Uterus (tissue), 4 donors: ENCODE measurements at places on chromosomes 5 and 9. TPM values are rescaled to one million over a fixed set of nuclear protein-coding genes. Genes with fewer than 3 reads are reported as not detected.

DNA sequence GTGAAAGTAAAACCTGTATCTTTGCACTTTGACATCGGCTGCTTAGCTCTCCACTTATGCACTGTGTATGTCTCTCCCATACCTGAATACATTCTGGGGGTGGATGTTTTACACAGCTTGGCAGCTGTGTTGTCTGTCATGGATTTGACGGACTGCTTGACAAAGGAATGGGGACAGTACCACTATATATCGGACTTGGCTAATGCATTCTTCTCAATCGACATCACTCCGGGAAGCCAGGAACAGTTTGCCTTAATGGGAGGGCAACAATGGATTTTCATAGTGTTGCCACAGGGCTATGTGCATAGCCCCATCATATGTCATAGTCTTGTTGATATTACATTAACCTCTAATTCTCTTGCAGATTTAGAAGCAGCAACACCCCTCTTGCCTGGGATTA is 1008.3 kb downstream of the DNAH5 start:
- no peaks in the 10 kb centered on the region for H3K27me3 ChIP-seq
- no peaks in the 10 kb centered on the region for H3K4me1 ChIP-seq
- H3K4me3 ChIP-seq = no peak overlapping the region
- DNase-seq = no peak
- H3K27ac ChIP-seq = no peak overlapping the region

GRCh38 chr5:97874491-97874890 is 691.4 kb upstream of the RIOK2 start:
- no peak for DNase-seq
- no peaks in the 10 kb centered on the region for H3K27me3 ChIP-seq
- no peaks in the 10 kb centered on the region for H3K36me3 ChIP-seq
- H3K4me3 ChIP-seq = no peak overlapping the region
- no peaks in the 10 kb centered on the region for H3K4me1 ChIP-seq

GRCh38 chr5:172002310-172002709 is 4.1 kb downstream of the FBXW11 start:
- H3K27me3 ChIP-seq = no peaks in the 10 kb centered on the region
- no peak for DNase-seq
- no peaks in the 10 kb centered on the region for H3K4me1 ChIP-seq
- H3K4me3 ChIP-seq = no peak overlapping the region
- H3K36me3 ChIP-seq = no peaks in the 10 kb centered on the region

GRCh38 chr5:142692321-142692894 is 6.5 kb upstream of the FGF1 start:
- H3K27ac ChIP-seq = no peak overlapping the region
- no peaks in the 10 kb centered on the region for H3K27me3 ChIP-seq
- no peaks in the 10 kb centered on the region for H3K36me3 ChIP-seq

- no peak overlapping the region for H3K27ac ChIP-seq
- H3K4me3 ChIP-seq = no peak overlapping the region
- no peak for DNase-seq
- H3K36me3 ChIP-seq = no peaks in the 10 kb centered on the region
These were observed 406.4 kb downstream of the HTR1A start for GRCh38 chr5:63555874-63556273.

DNA sequence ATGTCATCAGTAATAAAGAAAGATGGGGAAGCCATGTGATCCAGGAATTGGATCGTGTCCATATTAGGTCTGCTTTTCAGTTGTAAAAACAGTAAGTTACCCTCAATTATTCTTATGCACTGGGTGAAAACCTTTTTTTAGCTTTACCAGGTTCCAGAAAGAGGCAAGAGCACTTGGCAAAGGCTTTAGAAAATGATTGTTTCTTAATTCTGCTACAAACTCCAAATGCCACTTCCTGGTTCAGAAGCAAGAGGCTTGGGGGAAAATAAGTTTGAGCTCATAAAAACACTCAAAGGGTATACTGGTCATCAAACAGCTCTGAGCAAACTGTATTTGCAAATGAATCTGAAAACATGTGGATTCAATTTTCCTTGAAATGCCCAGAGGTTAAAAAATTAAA is 615.6 kb downstream of the EBF1 start:
- peak overlapping the region; percentile 64 for H3K27ac ChIP-seq
- no peaks in the 10 kb centered on the region for H3K36me3 ChIP-seq
- DNase-seq = no peak
- H3K27me3 ChIP-seq = no peaks in the 10 kb centered on the region
- H3K4me3 ChIP-seq = no peak overlapping the region

GRCh38 chr9:37410969-37411785 is 11.3 kb upstream of the GRHPR start:
- H3K4me1 ChIP-seq = no peaks in the 10 kb centered on the region
- DNase-seq = no peak
- H3K36me3 ChIP-seq = no peaks in the 10 kb centered on the region
- no peak overlapping the region for H3K4me3 ChIP-seq
- H3K27me3 ChIP-seq = no peaks in the 10 kb centered on the region
- no peak overlapping the region for H3K27ac ChIP-seq

PRDM9 gene
- total RNA-seq = not detected

IL7R gene
- 3.4 TPM for total RNA-seq

RABEPK gene
- 20.0 TPM for total RNA-seq

GLE1 gene
- total RNA-seq = 14.7 TPM

SPINK5 gene
- not detected for total RNA-seq
